ENCODE measurements at places on chromosomes 6 and 20.

DNA sequence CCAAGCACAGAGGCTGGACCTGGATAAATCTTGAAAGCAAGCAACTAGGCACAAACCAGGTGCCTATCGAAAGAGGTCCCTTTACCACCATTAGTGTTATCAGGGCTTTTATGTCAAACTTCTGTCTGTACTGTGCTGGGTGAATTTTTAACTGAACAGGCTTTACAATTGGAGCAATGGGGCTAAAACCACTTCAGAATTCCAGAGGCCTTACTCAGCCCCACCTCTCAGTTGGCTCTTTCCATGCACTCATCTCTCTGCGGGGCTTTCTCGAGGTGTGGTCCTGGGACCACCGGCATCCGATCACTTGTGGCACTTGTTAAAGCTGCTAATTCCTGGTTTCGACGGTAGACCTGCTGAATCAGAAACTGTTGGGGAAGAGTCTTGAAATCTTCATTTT is 232.5 kb downstream of the SOX4 start:
- DNase-seq = no peak

GRCh38 chr6:97427648-97428047 is 144.6 kb upstream of the MMS22L start:
- DNase-seq = no peak

GRCh38 chr6:13635948-13636658 is 21.0 kb downstream of the NOL7 start:
- no peak for DNase-seq

DNA sequence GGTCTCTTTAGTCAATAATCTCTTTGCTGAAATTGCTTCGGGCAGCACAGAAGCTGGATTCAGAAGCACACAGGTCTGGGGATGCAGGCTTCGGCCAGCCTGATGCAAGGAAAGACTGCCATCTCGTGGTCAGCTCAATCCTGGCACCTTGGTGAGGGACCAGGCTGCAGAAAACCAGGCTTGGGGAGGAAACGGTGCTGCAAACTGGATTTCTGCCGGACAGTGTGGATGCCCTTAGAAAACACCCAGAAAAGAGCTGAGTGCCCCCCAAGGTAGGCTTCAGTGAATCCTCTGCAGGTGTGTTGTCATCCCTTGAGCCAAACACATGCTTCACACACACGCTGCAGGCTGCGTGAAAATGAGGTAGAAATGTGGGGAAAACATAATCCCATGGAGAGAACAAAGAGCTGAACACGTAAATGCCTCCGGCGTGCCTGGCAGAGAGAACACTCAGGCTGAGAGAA is 89.8 kb upstream of the PAX1 start:
- DNase-seq = no peak

DNA sequence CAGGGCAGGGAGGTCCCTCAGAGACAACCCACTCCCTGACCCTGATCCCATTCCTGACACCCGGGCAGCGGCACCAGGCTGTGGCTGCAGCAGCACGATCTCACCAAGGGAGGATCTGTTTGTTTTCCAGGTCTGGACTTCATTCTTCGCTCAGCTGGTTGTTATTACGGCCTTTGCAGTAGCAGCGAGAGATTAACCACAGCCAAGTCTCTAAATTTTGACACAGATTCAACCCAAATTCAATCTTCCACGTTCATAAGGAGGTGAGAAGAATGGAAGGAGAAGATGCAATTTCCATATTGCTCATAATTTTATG is 91.1 kb upstream of the THBS2 start:
- DNase-seq = no peak

GRCh38 chr6:22666586-22666985 is 97.2 kb downstream of the HDGFL1 start:
- DNase-seq = no peak

DNA sequence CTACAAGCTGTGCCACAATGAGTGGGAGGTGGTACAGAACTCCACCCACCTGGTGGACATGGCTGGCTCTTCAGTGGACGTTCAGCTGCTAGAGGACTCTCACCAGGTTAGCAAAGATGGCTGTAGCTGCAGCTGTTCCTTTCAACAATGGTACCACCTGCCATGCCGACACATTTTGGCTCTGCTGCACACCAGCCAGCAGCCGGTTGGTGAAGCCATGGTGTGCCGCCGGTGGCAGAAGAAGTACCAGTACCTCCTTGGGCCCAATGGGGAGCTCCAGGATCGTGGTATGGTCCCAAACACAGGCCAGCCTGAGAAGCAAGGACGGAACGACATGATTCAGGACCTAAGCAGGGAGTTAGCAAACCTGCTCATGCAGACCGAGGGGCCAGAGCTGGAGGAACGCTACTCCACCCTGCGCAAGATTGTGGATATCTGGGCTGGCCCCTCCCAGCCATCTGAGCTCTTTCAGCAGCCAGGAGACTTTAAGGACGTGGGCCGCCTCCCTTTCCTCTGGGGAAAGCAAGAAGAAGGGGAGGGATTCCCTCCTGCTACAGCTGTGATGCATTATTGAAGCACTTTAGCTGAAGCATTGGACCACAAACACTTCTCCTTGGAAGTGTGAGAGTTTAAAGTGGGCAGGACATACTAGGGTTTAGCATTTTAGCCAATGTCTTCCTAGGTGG is 2.8 kb upstream of the ZSWIM1 start:
- no peak for DNase-seq

- peak; percentile 75 for DNase-seq
Measured at GRCh38 chr6:2353412-2354137, 108.2 kb upstream of the GMDS start.

DNA sequence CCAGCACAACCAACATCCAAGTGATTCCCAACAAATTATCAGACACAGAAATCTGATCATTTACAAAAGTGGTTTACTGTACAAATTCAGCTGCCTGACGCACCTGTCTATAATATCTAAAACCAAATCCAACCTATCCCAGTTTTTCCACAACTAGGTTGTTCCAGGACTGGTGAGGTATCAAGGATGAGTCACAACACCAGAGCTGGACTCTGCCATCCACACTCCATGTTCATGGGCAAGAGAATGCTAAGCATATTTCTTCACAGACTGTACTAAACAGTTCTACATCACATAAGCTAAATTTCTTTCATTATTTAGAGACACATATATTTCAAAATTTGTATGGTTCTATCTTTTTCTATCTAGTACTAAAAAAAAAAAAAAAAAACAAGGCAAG is 141.6 kb downstream of the BTBD9 start:
- no peak for DNase-seq

- peak; percentile 44 for DNase-seq
Measured at GRCh38 chr20:10131732-10132345, 86.8 kb upstream of the SNAP25 start.

DNA sequence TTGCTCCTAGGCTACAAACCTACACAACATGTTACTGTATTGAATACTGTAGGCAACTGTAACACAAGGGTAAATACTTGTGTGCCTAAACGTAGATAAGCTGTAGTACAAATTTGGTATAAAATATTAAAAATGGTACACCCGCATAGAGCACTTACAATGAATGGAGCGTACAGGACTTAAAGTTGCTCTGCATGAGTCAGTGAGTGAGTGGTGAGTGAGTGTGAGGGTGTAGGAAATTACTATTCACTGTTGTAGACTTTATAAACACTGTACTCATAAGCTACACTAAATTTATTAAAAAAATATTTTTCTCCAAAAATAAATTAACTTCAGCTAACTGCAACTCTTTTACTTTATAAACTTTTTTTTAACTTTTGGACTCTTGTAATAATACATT is 391.6 kb downstream of the ADGRB3 start:
- no peak for DNase-seq

- DNase-seq = no peak
Measured at GRCh38 chr20:40692240-40693011, 3.4 kb upstream of the MAFB start.

GRCh38 chr20:4569865-4570264 is 151.8 kb upstream of the PRND start:
- DNase-seq = no peak

DNA sequence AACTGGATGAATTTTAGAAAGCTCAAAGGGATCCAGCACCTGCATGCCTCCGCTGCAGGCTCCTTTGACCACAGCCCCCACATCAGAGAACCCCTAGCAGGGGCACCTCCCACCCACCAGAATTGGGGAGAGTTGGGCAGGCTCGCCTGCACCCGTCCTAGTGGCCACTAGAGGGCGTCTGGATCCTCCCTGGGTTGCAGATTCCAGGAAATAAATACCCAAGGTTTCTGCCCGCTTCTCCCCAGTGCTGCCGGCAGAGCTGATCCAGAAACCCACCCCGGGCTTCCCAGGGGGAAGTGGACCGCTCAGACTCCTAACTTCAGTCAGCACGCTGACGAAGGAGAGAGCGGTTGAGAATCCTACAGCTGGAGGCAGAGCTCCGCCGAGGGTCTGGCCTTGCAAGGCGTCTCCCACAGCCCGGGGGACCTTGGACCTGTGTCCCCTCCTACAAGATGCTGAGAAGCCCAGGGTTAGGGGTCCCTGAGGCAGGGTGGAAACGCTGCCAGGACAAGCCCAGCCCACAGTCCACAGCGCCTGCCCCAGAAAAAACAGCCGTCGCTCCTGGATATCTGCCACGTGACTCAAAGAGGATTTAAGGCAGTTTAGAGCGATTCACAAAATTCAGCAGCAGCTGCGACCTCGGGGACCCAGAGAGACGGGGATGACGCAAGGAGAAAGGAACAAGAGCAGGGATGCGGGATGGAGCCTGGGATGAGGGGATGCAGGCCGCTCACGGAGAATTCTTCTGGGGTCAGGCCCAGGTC is 32.6 kb upstream of the PHACTR3 start:
- peak; percentile 24 for DNase-seq

- peak; percentile 57 for DNase-seq
Measured at GRCh38 chr6:49541936-49542335, 8.5 kb upstream of the C6orf141 start.

DNA sequence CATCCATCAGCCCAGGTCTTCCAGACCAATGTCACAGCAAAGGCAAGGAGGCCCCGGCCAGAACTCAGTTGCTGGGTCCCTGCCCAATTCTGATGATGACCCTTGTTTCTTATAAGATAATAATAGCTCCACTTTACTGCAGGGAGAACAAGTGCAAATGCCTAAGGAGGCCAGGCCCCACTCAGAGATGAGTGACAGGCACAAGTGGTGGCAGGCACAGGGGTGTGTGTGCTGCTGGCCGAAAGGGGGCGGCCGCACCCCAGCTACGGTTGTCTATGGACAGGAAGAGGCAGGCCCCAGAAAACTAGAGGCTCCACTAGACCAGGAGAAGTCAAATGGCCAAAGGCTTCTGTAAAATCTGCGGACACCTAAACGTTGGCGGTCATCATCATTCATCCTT is 28.6 kb downstream of the GNAS-AS1 start:
- no peak for DNase-seq

DNA sequence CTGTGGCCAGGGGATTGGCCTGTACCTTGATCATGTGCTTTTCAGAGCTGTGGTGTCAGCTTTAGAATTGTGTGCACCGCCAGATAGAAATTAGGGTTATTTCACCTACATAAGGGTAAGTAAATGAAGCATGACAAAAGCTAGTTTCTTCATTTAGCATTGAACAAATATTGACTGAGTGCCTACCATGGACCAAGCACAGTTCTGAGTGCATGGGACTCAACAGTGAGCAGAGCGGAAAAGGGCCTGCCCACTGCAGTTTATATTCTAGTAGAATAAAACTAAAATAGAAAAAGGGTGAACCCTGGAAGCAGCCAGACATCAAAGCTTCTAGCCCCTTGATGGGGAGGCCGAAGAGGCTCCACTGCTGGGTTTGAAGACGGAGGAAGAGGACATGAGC is 25.6 kb downstream of the ECT2L start:
- DNase-seq = no peak

GRCh38 chr20:13007596-13007995 is 1.2 kb upstream of the SPTLC3 start:
- DNase-seq = no peak

DNA sequence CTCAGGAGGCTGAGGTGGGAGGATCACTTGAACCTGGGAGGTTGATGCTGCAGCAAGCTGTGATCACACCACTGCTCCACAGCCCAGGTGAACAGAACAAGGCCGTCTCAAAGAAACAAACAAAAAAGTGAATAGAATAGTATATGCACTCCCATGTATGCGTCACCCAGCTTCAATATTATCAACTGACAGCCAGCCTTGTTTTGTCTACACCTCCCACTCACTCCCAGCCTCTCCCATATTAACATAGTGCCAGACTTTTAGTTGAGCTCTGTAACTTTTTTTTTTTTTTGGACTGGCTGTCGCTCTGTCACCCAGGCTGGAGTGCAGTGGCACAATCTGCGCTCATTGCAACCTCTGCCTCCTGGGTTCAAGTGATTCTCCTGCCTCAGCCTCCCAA is 18.1 kb upstream of the ILRUN start:
- no peak for DNase-seq

- DNase-seq = no peak
Measured at GRCh38 chr6:163759542-163759941, 345.0 kb downstream of the QKI start.

GRCh38 chr6:79296211-79296610 is 61.7 kb upstream of the HMGN3 start:
- no peak for DNase-seq

DNA sequence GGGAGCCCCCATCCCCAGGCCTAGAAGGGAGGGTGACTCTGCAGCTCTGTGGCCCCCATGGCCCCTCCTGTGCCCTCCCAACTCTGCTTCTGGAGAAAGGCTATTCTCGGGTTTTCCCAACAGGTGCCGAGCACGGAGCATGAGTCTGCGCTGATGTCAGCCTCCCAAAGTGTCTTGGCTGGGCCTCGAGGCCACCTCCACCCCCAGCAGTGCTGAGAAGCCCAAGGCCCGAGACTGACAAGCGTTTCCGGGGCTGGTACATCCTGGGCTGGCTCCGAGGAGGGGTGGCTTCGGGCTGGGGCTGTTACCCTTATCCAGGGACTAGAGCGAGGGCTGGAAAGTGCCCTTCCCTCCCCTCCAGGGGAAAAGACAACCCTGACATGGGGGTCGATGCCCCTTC is 60.2 kb upstream of the GATA5 start:
- DNase-seq = no peak

DNA sequence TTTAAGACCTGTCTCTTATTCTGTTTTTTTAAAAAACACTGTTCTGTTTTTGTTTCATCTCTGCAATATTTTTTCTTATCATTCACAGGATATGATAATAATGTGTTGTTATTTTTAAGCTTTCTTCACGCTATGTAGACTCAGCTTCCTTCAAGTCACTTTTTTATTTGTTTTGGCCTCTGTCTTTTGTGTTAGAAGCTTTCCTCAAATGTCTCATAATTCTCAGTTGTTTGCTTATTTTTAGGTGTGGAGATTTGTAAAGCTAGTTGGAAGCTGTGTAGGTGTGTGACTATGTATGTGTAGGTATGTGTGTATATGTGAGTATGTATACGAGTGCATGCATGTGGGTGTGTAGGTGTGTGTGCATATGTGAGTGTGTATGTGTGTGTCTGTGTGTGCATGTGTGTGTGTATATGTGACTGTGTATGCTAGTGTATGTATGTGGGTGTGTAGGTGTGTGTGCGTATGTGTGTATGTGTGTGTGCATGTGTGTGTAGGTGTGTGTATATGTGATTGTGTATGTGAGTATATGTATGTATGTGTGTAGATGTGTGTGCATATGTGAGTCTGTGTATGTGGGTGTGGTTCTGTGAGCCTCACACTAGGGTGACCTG is 16.3 kb upstream of the VEGFA start:
- no peak for DNase-seq

- DNase-seq = no peak
Measured at GRCh38 chr6:28569748-28570147, 44.1 kb downstream of the GPX5 start.

GRCh38 chr6:46016063-46016608 is 476 bp upstream of the CLIC5 start:
- DNase-seq = no peak
